AG08395 (cell line): ENCODE measurements at places on chromosomes 12 and 14.

GRCh38 chr12:103802586-103802886 lies 38.5 kb downstream of the NT5DC3 start:
- no peak for DNase-seq

- DNase-seq, result peak; percentile 20
Measured at GRCh38 chr12:88202500-88202899, 60.4 kb downstream of the TMTC3 start.

- peak; percentile 13 for DNase-seq
Measured at GRCh38 chr14:31895206-31895605, 181.9 kb upstream of the ARHGAP5 start.

GRCh38 chr14:105205673-105206208 lies 24.6 kb upstream of the NUDT14 start:
- no peak for DNase-seq

- no peak for DNase-seq
Measured at GRCh38 chr12:32519047-32519446, 119.7 kb downstream of the FGD4 start.

GRCh38 chr14:102200690-102201352 lies 61.1 kb downstream of the WDR20 start:
- DNase-seq, result no peak

DNA sequence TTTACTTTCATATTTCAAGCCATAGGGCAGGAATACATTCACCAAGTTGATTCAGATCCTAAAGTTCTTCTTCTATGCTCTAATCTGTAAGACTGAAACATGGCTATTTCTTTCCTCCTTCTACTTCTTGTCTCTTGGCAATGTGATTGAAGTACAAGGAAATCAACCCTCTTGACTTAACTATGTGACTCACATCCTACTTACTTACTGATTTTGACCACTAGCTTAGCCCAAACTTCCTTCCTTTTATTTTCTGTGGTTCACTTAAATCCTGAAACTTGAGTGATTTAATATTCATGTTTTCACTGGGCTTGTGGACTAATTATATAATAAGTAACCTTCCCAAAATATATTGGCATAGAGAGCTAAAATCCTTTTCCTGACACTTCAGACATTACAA lies 111.2 kb upstream of the NOVA1 start:
- peak; percentile 3 for DNase-seq
